ENCODE measurements at places on chromosomes 1 and 21.

- no peak for DNase-seq
These were observed 1.5 kb upstream of the NCAM2 start for GRCh38 chr21:20996421-20997310.

- DNase-seq = no peak
These were observed 11.9 kb downstream of the ADGRB2 start for GRCh38 chr1:31752258-31752657.

DNA sequence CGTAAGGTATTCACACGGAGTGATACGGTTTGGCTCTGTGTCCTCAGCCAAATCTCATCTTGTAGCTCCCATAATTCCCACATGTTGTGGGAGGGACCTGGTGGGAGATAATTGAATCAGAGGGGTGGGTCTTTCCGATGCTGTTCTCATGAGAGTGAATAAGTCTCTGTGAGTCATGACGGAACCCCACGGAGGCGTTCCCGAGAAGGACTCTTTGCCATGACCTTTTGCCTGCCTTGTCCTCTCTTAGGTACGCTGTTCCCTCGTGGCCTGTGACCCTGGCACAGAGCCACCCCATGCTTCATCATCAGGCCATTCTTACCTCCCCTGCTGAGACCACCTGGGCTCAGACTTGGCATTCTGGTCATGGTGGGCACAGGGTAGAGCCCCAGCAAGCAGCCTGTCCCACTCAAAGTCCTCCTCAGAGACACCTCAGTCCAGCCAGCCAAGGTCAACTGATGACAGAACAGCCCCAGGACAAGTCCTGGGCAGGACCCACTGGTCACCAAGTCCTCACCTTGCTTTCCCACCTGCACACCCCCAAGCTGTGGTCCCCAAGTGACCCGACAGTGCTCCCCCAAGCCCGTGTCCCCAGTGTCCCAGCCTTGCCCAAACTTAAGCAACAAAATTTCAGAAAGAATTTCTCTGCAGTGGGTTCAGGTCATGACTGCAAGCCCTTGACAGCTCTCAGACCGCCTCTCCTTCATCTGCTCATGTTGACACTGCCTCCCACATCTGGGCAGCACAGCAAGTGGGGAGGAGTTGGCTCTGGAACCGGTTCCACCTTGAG is 158.4 kb downstream of the ACTL8 start:
- no peak for DNase-seq

GRCh38 chr1:41381692-41382479 is 20.7 kb downstream of the FOXO6 start:
- no peak for DNase-seq

DNA sequence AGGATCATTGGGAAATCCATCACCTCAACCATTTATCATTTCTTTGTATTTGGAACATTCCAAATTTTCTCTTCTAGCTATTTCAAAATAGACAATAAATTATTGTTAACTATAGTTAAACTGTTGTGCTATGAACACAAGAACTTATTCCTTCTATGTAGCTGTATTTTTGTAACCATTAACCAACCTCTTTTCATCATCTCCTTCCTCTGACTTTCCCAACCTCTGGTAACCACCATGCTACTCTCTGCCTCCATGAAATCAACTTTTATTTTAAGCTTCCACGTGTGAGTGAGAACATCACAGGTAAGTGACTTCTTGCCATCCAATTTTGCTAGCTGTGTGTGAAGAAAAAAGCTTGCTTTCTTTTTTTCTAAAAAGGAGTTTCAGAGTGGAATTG is 418 bp downstream of the IFI44L start:
- DNase-seq = no peak

DNA sequence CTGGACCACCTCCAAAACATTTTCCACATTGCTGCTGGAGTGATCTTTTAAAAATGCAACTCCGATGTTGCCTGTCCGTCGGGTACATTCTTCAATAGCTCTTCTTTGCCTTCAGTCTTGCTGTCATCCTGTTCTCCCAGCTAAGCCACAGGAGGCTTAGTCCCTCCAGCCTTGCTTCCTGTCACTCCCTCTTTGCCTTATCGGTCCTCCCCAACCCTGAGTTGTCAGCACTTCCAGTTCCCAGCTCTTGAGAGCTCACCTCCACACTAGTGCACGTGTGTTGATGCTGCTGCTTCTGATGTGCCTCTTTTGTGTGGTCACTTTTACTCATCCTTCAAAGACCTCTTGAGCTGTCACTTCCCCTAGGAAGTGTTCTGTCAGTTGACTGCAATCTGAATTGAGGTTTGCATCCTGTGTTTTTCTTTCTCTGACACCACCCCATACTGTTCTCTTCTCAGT is 15.3 kb downstream of the UCK2 start:
- peak; percentile 73 for DNase-seq

DNA sequence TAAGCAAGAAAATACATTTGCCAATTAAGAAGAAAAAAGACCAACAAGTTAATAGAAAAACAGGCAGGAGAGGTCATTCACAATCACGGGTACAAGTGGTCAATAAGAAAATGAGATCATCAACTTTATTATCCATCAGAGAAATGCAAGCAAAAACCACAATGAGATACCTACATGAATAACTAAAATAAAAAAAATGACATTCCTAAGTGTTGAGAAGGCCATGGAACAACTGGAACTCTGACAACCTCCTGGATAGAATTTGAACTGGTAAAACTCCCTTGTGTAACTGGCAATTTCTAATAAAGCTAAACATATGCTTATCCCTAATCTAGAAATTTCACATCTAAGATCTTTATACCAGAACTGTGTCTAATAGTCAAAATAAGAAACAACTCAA is 135.4 kb upstream of the BACE2 start:
- DNase-seq = no peak

- no peak for DNase-seq
These were observed 6.3 kb downstream of the HPCA start for GRCh38 chr1:32892368-32893197.
